T-helper 2 cell (primary cell): ENCODE measurements at places on chromosomes 7 and 10.

GRCh38 chr10:93926613-93927012, 32.8 kb downstream of the SLC35G1 start:
- no peak for DNase-seq

GRCh38 chr7:132009778-132010177, 453.4 kb upstream of the PODXL start:
- DNase-seq: no peak

DNA sequence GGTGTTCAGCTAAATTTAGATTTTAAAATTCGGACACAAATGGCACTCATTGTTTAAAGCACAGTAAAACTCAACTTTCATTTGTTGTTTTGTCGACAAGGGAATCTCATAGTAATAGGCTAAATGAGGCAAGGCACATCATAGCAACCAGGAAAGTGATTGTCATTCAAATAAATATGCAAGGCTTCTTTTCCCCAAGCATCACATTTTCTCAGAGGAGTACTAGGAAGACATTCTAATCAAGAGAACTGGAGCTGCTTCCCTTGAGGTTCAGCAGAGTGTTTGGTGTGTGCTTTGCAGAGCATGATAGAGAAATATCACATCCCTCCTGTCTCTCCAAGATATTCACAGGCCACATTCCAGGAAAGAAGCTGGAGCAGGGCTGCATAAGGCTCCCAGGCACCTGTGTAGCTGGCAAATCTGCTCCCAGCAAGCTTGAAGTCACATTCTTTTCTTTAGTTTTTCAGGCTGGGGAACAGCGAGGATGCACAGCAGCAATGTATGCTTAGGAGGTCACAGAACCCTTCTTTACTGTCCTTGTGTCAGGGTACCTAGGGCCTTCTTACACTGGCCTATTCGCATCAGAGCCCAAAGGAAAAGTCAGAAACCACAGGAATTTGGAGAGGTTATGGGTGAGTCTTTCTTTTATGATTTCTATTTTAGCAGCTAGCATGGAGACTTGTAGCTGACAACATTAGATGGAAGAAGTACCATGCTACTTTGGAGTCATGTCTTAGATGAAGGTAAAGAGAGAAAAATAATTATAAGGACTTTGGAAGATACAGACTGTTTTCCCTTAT, 95.9 kb upstream of the HDAC9 start:
- DNase-seq: no peak

- DNase-seq: no peak
These were observed 327.7 kb downstream of the BBS9 start for GRCh38 chr7:33457039-33457438.

GRCh38 chr7:133815611-133816210, 311.4 kb upstream of the LRGUK start:
- no peak for DNase-seq

DNA sequence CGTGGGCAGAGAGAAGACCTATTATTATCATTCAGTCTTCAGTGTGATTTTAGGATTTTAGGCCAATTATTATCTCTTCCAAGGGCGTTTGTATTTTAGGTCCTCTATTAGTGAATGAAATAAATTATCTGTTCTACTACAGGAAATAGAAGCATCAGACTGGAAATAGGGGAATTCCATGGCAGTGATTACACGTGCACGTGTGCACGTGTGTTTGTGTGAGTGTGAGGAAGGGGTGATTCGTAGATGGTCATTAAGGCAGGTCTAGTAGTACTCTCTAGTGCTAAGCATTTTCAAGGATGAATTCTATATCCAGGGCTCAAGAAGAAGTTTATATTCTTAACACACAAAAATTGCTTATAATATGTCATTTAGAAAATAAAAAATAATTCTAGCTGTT, 623.2 kb downstream of the GATA3 start:
- DNase-seq: no peak

DNA sequence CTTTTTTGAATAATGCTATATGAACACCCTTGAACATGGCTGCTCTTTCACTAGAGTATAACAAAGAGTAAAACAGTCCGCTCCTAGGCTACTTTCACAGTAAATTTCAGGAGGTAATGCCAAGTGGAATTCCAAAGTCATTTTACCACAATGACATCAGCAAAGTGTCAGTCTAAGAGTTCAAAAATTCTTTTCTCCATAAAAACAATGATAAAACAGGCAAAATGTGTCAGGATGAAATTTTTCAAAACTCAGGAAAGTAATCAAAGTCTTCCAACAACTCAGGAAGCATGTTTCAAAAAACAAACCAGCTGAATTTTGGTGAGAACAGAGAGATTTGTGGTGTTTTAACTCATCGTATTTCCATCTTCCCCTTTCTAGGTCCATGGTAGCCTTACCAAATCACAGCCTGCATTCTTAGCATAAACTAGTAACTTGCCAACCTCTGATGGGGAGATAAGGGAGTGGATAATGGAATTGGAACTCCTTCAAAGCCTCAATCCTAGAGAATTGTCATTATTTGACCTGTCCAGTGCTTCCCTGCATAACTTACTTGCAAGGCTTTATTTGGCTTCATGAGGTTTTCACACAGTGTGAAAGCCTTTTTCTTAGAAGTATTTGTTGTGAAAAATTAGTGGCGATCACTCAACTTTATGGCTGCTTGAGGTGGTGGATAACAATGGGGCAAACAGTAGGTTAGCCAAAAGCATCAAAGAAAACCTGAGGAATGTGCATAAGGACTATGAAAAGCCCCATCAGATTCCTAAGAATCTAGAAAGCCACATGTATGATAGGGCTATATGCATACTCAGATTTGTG, 302.7 kb downstream of the HDAC9 start:
- no peak for DNase-seq

GRCh38 chr7:151626422-151627115, 106.9 kb upstream of the RHEB start:
- no peak for DNase-seq

- DNase-seq: no peak
These were observed 25.4 kb downstream of the RBM33 start for GRCh38 chr7:155669717-155670505.

GRCh38 chr10:23094786-23095403, 484 bp upstream of the MSRB2 start:
- no peak for DNase-seq

DNA sequence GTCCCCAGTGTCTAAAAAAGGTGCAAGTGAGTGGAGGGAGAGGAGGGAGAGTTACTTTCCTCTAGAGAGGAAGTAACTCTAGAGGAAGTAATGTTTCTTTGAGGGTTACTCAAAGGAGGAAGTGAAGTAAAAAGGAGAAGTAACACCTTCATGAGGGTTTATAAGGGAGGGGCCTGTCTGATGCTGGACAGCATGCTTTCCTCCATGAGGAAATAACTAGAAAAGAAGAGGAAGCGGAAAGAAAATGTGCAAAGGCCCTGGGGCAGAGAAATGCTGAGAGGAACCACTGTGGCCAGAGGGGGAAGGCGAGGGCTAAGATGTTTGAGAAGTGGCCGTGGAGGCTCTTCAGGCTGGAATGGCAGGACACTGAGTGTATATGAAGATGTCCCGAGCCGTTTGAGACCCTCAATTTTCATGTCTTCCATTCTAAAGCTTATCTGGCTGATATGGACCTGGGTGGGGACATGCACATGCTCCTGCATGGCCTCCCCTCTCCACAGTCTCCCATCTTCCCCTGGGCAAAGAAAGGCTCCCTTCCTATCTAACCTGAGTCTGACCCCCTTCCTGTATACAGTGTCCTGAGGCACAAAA, 3.4 kb upstream of the SLC18A2 start:
- no peak for DNase-seq

DNA sequence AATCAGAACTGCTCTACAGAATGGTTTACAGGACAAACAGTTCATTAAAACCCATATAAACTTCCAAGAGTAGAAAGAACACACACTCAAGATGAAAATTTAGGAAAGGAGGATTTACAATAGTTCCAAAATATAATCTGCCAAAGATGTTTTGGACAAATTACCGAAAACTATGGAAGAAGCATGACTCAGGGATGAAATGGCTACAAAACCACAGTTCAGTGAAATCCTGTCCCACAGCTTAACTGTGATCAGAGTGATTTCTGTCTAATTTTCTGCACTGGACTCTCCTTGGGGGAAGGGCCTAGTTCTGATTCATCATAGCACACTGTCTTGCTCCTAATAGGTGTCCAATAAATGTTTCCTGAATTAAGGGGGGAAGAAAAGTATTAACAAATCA, 82.2 kb downstream of the HIPK2 start:
- DNase-seq: no peak

DNA sequence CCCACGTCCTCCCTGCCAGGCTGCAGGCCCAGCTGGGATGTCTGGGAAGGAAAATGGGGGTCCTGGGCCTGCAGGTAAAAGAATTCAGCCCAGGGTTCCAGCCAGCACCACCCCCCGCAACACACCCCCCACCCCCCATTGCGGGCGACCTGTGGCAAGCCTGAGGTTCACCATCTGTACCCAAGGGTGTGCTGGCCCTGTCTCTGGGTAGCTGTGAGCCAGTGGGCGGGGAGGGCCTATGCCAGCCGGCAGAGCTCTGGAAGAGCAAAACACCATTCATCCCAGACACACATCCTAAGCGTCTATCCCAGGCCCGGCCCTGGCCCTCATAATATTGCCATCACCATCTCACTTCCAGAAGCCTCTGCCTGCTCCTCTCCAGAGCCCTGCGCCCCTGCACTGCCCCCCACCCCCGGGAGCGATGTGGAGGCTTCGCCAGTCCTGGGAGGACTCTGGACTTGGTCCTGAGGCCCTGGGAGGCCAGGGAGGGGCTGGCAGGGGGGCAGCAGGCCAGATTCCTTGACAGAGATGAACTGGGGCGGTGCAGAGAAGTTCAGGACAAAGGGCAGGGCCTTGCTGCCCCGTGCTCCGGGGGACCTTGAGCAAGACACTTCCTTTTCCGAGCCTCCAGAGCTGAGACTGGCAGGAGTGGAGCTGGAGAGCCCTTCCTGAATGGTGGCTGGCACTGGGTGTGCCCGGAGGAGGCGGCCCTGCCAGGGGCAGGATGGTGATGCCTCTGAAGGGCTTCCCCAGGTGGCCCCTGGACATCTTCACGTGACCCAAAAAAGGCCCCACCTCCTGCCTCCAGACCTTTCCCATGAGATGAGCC, 8.7 kb upstream of the TTYH3 start:
- DNase-seq: no peak

DNA sequence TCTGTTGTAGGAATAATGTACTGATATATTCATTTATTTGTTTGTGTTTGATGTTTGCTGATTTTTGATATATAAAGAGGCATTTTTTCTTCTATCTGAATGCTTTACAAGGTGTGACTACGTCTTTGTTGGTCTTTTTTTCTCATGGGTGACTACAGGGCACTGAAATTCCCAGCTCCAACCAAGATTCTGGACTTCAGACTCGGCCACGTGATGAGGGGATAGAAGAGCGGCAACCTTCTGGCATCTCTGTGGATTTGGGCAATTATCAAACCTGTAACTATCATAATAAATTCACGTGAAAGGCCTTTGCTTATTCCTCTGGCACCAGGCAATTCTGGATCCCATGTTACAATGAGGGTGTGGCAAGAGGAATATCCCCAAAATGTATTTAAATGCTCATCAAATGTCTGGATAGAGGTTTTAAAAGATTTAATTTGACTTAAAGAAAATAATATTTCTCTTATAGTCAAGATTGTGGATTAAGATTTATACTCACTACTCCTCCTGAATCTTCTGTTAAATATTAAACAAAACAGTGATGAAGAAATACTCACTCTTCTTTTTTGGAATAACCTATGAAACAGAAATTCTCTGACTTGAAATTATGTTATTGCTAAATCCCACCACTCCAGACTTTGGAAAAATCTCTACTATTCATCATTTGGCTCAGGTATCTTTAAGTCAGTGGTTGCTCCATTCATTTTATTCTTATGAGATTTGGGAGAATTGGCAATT, 276.3 kb downstream of the GPR37 start:
- DNase-seq: no peak

DNA sequence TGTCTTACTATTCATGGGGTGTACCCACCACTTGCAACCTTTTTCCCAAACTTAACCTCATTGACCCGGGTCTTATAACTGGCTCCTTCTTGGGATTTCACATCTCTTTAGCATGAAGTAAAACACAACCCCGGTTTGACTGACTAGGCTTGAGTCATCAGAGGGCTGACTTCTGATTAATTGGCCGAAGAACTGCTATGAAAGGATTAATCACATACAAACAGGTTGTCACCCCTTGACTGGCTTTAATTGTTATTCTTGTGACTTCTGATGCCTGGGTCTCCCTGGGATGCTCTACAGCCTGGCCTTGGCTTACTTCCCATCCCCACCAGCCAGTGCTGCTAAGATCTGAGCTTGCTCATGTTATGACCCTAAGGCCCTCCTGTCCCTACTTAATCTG, 8.8 kb upstream of the CRPPA start:
- no peak for DNase-seq
